ENCODE measurements at places on chromosomes 2 and 18.

DNA sequence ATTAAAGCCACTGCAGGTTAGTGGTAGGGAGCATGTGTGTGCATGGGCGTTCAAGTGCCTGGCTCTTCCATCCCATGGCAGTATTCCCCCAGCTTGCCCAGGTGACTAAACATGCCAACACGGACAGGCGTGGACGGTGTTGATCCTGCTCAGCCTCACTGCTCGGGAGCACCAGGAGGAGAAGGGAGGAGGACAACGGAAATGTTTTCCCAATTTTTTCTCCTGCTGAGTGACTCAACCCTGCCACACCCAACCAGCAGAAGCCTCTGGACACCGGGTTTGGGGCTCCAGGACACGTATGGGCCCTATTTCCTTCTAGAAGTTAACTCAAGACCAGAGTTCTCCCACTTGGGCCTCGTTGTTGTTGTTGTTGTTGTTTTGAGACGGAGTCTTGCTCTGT is 139.1 kb downstream of the CYP26B1 start:
- ATAC-seq: no peak

DNA sequence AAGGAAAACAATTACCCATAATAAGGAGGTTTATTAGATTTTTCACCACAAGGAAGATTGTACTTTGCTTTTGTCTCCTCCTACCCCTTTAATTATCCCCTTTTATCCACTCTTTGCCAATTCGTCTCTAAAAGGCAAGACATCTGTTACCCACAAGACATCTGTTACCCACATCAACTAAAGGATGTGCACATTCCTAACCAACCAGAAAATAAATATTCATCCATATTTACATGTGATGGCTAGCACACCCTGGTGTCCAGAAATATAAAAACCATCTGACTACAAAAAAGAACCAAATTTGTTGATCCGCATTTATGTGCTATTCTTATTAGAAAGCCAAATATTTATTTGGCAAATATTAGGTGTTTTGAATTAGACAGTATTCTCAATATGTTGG is 35.7 kb downstream of the ACVR1C start:
- peak; percentile 41 for ATAC-seq

- no peak for ATAC-seq
These were observed 21.2 kb upstream of the HNMT start for GRCh38 chr2:137942833-137943677.

GRCh38 chr2:174007010-174007409 is 41.8 kb upstream of the SP3 start:
- ATAC-seq: no peak

DNA sequence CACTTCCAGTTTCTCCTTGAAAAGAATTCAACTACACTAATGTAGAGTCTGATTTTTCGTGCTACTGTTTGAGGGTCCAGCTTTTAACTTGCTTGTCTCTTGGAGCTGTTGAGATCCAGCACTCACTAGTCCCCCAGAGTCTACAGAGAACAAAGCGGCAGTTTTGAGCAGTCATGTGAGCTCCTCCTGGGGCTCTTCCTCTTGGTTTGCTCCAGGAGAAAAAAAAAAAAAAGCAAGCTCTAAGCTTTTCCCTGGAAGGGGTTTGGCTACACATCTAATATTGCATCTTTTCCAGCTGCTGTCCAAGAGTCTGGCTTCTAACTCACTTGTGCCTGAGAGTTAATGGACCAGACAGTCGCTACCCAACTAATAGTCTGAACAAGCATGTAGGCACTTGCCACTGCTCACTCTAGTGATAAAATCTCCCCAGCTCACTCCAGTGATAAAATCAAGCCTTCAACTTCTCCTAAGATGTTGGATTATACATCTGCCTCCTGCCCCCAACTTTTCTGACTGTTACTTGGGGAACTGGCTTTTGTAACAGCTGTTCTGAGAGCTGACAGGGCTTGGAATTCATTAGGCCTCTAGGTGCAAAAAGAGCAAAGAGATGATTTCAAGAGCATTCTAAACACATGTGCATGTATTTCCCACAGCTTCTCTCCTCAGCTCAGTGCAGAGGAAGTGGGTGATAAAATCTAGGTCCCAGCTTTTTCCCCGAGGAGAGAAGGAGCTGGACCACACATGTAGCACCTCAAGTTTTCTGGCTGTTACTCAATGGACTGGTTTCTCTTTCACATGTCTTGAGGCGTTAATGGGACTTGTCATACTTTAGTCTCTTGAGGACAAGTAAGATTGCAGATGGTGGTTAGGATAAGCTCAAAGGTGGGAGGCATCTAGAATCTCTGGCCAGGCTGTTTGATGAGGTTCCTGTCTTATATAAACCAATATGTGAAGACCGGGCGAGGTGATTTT is 750.5 kb downstream of the LRP1B start:
- no peak for ATAC-seq

- ATAC-seq: no peak
These were observed 51.9 kb upstream of the ZEB2 start for GRCh38 chr2:144571770-144572169.

DNA sequence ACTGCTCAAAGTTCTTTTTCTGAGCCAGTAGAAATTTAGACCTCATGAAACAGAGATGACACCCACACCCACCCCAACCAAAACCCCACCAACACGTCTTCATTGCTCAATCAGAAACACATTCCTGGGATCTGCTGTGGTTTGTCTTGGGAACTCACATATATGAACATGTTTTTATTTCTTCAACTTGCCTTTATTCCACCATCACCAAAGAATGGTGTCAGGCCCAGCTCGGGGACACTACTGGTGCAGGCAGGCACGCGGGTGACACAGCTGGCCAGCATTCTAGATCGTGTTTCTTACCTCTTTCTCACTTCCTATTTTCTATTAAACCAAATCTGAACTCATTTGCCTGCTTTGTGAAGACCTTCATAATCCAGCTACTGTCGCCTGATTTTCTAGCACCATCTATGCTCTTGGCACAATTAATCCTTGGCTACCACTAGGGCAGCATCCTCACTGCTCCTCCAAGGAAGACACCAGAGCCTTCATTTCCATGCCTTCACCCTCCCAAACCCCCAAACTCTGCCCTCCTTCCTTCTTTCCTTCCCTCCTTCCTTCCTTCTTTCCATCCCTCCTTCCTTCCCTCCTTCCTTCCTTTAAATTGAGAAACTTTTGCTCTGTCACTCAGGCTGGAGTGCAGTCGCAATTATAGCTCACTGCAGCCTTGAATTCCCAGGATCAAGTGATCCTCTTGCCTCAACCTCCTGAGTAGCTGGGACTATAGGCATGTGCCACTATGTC is 157.1 kb downstream of the BCL2 start:
- no peak for ATAC-seq

DNA sequence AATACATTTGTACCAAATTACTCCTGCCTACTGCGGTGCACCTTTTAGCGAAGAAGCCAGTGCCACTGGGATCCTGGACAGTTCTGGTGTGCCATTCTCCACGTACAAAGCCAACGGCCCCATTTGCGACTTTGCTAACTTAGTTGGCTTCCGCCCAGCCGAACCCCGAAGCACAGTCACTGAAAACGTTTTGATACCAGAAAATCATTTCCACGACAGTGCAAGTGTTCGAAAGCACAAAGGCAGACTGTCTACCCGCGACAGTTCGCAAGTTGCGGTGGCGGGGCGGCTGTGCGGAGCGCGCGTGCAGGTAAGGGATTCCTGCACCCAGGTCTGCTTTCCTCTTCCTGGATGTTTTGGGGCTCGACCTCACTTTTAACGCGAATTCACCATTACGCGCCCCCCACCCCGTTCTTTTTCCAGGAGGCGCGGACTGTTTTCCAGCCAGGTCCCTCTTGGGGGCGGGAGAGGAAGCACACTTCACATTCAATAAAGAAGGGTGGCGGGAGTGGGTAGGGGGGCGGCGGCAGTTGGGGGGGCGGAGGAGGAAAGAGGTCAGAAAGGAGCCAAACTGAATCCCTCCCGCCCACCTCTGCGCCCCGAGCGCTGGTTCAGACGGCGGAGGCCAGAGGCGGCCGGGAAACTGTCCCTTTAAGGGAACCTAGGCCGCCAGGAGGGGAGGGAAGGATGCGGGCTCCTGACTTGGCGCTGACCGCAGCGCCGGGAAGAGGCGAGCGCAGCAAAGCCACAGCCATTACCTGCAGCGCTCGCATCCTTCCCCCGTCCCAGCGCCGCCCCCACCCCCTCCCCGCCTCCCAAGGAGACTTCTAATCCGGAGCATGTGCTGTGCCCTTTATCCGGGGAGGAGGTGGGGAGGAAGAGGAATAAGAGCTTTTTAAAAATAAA is 107.4 kb upstream of the KCTD1 start:
- peak; percentile 88 for ATAC-seq

DNA sequence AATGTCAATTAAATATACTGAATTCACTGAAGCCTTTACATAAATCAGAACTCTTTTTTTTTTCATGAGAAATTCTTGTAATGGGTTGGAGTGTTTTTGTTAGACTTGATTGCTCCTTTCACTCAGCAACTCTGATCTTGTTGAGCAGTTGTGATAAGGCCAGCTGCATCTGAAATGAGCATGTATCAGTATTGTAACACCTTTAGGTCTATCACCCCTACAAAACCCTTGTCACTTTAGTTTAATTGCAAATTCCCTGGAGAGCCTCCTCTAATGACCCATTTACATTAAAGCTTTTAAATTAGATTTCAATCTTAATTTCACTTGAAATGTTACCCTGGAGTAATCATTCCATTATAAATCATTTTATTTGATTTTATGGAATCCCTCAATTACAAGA is 346.8 kb upstream of the TCF4 start:
- no peak for ATAC-seq

- ATAC-seq: no peak
These were observed 52.5 kb downstream of the USP40 start for GRCh38 chr2:233513953-233514655.

DNA sequence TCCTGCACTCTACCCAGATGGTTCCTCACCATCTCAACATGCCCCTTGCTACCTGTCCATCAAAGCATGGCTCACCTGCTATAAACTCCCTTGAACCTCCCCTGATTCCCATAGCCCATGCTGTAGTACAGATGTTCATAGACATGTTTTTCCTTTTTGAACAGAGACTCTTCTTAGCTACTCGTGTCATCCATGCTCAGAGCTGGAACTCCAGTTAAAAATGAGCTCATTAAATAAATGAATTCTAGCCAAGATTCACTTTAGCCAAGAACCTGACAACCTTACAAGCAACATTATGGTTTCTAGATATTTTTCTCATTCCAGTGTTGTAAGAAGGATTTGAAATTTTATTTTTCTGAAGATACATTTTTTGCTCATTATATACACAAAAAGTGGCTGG is 65.0 kb downstream of the SCG2 start:
- ATAC-seq: no peak

DNA sequence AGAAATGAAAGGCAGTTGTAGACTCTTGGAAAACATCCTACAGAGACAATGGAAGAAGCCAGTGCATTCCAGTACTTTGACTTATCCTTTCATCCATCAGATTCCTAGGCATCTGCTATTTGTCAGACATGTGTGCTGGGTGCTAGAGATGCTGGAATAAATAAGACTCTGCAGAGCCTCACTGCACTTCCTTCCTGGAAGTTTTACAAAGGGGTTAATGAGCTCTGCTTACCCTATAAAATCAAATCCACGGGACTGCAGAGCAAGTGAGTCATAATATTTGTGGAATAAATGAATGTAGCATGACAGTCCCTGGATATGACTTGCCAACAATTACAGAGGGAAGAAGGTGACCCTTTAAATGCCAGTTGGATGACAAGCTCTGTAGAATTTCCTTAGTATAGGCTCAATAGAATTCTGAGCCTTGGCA is 52.7 kb upstream of the NPAS2 start:
- ATAC-seq: peak; percentile 87

DNA sequence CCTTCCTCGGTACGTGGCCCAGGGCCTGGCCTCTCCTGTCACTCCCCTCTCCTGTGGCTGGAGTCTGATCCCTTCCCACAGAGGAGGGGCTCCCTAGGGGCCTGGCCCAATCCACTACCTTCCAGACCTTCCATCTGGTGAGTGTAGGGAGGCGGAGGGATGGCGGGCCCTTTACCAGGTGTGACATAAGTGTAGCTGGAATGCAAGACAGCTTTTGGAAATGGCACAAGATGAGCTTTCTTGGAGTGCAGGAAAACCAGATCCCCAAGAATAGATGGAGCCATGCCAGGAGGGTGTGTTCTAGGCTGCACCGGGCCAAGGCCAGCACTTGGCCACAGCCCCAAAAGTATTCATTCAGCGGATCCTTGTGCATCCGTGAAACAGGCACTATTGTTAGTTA is 30.1 kb downstream of the IGFBP5 start:
- peak; percentile 17 for ATAC-seq

DNA sequence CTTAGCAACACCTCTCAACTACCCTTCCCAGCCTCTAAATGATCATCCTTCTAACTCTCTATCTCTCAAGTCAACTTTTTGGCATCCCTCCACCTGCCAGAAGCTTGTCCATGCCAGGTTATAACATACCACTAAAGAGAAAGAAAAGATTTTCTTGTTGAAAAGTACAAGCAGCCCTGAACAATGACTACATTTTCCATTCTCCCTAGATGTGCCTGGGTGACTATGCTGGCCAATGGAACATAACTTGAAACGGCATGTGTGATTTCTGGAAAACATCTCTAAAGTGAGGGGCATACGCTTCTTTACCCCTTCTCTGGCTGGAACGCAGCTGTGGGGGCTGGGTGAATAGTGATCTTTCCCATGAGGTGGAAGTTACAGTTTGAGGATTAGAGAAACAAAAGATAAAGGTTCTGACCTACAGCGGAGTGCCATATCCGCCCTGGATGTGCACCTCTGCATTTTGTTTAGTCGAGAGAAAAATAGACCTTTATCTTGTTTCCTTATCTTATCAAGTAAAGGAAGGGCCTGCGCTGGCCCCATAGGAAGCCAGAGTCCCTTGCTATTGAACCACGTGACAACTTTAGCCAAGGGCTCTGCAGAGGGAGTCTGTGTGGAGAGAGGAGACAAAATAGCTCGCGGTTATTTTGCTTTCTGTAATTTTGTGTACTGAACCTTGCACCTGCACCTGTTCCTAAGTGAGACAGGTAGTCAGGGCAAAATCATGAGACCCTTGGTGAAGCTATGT is 436.8 kb downstream of the TGIF1 start:
- ATAC-seq: no peak

Measured in SK-N-SH treated with all-trans-retinoic acid at 6 μM for 48 hours (cell line).